Lower leg skin (tissue), 4 donors: ENCODE measurements at places on chromosomes 5 and 9. TPM values are rescaled to one million over a fixed set of nuclear protein-coding genes. Genes with fewer than 3 reads are reported as not detected.

DNA sequence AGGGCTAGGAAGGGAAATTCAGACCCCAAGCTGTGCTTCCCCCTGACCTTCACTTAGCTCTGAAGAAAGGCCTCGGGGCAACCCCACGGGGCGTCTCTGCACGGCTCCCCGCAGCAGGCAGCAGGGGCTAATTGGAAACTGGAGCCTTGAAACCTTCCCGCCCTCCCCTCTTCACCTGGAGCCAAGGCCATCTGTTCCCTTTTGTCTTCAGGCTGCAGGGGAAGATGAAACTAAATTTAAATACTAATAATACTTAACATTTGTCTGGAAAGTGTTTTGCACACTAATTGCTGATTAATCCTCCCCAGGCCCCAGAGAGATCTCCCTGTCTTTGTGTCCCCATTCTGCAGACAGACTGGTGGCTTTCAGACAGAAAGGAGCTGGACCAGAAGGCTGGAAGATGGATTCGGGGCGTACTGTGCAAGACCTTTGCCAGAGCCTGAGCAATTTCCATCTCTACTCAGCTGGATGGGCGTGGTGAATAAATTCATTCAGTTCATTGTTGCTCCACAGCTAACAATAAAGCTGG, 34.1 kb upstream of the CPLX2 start:
- no peak for DNase-seq

GRCh38 chr5:108523360-108523759, 141.5 kb upstream of the FBXL17 start:
- no peak for DNase-seq

DNA sequence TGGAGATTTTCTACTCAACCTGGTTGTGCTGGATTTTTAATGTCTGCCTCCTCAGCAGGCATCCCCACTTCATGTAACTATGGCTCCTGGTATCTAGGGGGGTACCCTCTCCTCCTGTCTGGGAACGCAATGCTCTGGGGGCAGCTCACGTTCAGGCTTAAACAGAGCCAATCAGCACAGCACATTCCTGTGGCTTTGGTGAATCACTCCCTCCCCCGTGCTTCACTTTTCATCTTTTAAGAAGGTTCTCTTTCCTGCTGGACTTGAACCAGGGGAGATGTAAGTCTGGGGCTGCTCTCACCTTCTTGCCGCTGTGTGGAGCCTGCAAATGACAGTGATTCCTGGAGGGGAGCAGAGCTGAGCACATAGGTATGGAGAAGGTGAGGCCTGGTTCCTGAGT, 101.2 kb downstream of the MSX2 start:
- DNase-seq, result no peak

DNA sequence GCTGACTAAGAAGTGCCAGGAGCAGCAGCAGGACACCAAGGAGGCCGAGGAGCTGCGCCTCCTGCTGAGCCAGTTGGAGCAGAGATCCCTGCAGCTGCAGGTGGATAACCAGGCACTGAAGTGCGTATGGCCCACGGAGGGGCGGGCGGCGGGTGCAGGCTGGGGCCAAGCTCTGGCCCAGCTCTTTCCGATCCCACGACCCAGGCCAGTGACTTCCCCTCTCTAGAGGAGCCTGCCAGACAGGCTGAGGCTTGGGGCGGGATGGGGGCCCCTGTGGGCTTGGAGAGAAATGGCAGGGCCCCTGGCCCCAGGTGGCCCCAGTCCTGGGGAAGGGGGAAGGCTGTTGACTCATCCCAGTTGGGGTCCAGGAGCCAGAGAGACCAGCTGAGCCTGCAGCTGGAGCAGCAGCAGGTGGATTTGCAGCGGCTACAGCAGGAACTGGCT, 3.6 kb downstream of the PTRH1 start:
- DNase-seq, result no peak

The RNF208 gene
- 7.2 TPM for total RNA-seq

The DNAJB5 gene
- 1.3 TPM for total RNA-seq
